Esophagus muscularis mucosa (tissue), 4 donors: ENCODE measurements at places on chromosomes 4 and X. TPM values are rescaled to one million over a fixed set of nuclear protein-coding genes. Genes with fewer than 3 reads are reported as not detected.

- no peak for DNase-seq
- H3K27me3 ChIP-seq: no peaks in the 10 kb centered on the region
- no peaks in the 10 kb centered on the region for H3K4me1 ChIP-seq
These were observed 28.5 kb upstream of the MANBA start for GRCh38 chr4:102789317-102789717.

- no peak overlapping the region for H3K27ac ChIP-seq
- H3K4me1 ChIP-seq: no peaks in the 10 kb centered on the region
- DNase-seq: no peak
- H3K27me3 ChIP-seq: no peaks in the 10 kb centered on the region
- no peak overlapping the region for H3K4me3 ChIP-seq
These were observed 118.9 kb upstream of the SLC34A2 start for GRCh38 chr4:25536564-25537320.

DNA sequence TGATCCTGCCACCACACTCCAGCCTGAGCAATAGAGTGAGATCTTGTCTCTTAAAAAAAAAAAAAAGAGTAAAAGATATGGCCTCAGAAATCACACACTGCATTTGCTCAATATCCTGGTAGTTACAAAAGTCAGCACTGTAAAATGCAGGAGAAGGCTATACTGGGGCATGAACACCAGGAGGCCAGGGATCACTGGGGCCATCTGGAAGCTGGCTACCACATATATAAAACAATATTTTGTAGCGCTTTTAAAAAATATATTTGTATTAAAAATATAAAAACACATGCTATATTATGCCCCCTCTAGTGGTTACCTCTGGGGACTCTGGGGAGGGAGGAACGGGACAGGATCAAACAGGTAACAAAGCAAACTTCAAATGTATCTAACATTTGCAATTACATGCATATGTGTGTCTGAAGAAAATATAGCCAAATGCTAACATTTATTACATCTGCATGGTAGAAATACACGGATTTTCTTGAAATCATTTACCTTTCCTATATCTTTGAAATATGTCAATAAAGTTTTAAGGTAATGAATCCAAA is 4.0 kb downstream of the C4orf46 start:
- peaks cover 13% of the 10 kb centered on the region for H3K4me1 ChIP-seq
- no peak for DNase-seq
- no peaks in the 10 kb centered on the region for H3K36me3 ChIP-seq
- no peak overlapping the region for H3K4me3 ChIP-seq
- no peak overlapping the region for H3K27ac ChIP-seq

DNA sequence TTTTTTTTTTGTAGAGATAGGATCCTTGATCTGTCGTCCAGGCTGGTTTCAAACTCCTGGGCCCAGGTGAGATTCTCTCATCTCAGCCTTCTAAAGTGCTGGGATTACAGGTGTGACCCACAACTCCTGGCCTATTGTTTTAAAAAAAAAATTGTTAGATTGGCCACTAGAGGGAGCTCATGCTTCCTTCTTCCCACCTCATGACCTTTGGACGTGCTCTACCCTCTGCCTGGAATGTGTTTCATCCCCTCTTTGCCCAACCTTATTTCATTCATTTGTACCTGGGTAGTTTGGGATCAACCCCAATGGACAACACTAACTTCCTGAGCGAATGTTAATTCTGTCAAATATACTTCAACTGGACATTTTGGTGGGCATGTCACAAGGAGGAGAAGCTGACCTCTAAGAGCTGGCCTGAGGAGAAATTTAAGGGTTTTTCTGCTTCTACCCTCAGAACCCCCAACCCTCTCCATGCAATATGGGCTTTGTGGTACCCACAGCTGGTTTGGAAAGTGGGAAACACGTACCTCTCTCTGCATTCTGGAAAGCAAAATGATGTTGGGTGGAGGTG is 6.4 kb downstream of the PPEF2 start:
- no peak overlapping the region for H3K4me3 ChIP-seq
- H3K4me1 ChIP-seq: no peaks in the 10 kb centered on the region
- H3K27ac ChIP-seq: no peak overlapping the region
- no peak for DNase-seq

DNA sequence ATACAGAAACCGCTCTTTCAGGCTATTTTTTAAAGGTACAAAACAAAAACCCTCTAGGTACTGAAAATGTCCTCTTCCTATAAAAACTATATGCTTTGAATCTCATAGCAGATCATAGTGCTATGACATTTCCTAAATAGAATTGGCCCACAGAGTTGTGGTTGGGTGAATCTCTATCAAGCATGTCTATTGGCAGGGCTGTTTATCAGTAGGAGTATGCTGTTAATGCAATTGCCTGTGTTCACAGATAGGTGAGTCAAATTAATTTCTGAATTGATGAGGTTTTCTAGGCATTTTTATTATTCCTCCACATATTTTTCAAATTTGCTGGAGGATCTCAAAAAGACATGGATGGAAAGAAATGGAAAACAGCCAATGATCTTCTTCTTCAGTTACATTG is 73.9 kb downstream of the QRFPR start:
- no peak overlapping the region for H3K4me3 ChIP-seq
- no peak for DNase-seq
- H3K27ac ChIP-seq: no peak overlapping the region
- no peaks in the 10 kb centered on the region for H3K27me3 ChIP-seq
- H3K36me3 ChIP-seq: no peaks in the 10 kb centered on the region

PABPC4L gene
- 1.5 TPM for total RNA-seq

COL4A6 gene
- total RNA-seq: 126 TPM

FGD1 gene
- 3.7 TPM for total RNA-seq
